ENCODE measurements at places on chromosomes 2 and 18.

DNA sequence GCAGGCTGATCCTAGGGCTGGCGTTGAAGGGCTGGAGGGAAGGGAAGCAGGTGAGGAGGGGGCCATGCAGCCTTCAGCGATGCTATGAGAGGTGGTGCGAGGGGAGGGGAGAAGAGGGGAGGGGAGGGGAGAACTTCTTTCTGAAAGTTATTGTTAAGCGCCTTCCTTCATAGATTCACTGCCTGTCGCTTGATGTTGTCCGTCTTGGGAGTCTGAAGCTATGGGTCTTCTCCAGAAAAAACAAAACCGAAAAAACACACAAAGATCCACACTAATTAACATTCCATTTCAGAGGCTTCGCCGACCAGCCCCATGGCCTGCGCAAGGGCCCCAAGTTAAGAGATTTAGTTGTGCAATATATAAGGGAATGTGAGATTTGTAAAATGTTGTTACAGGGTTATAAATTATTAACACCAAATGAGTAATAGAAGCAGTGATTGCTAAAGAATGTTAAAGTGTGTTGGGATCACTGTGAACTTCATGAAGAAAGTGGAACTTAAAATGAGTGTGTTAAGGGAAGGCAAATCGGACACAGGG lies 758 bp downstream of the CFAP221 start:
- no peak for DNase-seq

- DNase-seq: no peak
Observed at GRCh38 chr18:76353500-76353899, 141.5 kb downstream of the ZNF516 start.

- no peak for DNase-seq
Observed at GRCh38 chr18:809985-810642, 1.9 kb downstream of the YES1 start.

- no peak for DNase-seq
Observed at GRCh38 chr2:3805201-3805939, 102.0 kb downstream of the DCDC2C start.

- DNase-seq: no peak
Observed at GRCh38 chr2:103138123-103138901, 376.5 kb downstream of the TMEM182 start.

GRCh38 chr2:74703373-74703772 lies 49.3 kb downstream of the SEMA4F start:
- DNase-seq: no peak
